Activated T-helper 1 cell treated with anti-CD3 and anti-CD28 coated beads, Interleukin-2, amount 50 U/mL, for 16 hours (primary cell): ENCODE measurements at places on chromosomes 3 and 15.

- no peak for DNase-seq
Measured at GRCh38 chr3:39295184-39295775, 15.4 kb upstream of the CX3CR1 start.

DNA sequence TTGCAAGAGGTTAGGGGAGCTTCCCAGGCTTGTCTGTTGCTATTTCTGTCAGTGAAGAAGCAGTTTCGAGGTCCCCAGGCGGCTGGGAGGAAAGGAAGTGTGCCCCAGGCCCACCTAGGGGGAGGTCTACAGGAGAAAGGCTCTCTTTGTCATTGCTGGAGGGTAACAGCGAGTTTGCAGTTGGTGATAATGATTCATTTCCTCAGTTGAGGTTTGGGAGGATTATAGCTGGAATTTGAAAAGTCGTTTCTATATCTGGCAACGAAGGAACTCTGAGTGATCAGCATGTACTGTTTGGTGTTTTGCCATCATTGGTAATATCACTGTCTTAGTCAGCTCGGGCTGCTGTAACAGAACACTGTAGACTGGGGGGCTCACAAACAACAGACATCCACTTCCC lies 65.5 kb upstream of the UBE3A start:
- no peak for DNase-seq

DNA sequence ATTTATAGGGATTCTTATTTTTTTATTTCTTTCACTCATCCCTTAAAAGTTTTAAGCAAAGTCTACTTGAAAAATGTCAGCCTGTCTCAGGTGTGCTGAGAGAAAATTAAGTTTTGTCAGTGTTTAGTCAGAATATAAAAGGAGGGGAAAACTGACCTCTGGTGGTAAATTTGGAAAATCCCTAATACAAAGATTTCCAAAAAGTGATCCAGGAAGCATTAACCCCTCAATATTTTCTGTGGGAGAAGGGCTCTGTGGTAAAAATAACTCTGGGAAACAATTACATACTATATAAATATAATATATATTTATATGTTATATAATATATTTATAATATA lies 41.0 kb upstream of the FRMD4B start:
- no peak for DNase-seq

DNA sequence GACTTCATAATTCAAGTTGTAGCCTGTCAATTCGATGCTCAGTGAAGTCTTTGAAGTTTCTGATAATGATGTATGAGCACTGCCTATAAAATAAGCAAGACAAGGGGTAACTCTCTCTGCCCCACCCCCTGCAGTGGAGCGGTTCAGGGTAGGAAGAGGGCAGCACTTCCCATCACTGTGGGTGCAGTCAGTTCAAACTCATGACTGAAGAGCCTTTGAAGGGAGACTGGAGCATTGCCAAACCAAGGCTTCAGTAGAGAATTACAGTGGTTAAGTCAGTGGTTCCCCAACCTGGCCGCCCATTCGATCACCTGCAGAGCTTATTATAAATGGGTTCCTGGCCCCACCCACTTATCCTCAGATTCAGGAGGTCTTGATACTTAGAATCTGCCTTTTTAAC lies 190.6 kb downstream of the SHQ1 start:
- DNase-seq, result no peak

- DNase-seq, result no peak
Measured at GRCh38 chr3:59978979-59979378, 929.2 kb upstream of the CFAP20DC start.

DNA sequence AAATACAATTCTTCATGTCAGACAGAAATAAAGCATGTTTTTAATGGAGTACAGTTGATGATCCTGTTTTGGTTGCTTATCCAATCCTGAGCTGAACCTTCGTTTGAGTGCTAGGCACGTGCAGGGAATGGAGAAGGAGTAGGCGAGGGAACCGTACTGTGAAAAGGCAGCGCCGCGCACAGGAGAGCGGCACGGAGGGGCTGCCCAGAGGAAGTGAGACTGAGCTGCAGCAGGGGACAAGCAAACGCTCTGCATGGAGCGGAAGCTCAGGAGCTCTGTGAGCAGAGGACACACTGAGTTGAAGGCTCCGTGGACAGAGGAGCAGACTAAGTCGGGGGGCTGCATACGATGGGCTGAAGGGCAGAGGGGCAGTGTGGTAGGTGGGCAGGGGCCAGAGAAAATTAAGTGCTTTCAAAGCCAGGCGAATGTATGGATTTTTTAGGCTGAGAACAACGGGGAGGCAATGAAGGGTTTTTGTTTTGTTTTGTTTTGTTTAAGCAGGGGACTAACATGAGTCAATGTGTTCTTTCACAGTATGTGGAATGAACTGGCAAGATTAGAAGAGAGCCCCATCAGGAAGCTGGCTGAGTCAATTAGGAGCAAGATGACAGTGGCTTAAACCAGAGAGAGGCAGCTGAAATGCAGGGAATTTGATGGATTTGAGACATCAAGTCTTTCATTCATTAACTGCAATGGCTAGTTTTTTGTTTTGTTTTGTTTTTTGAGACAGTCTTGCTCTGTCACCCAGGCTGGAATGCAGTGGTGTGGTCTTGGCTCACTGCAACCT lies 23.8 kb upstream of the TM2D3 start:
- no peak for DNase-seq

GRCh38 chr3:13087320-13087990 lies 14.2 kb upstream of the IQSEC1 start:
- DNase-seq, result no peak

GRCh38 chr15:44082558-44083157 lies 112.4 kb downstream of the FRMD5 start:
- no peak for DNase-seq

DNA sequence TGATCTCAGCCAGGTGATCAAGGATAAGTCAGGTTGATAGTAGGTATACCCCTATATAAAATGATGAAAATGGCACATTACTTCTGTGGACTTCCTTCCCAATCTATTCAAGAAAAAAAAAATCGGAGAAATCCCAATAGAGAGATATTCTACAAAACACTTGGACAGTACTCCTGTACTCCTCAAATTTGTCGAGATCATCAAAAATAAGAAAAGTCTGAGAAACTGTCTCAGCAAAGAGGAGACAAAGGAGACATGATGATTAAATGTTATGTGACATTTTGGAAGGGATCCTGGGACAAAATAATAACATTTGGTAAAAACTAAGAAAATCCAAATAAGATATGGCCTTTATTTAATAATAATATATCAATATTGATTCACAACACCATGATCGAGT lies 94.6 kb downstream of the DCLK3 start:
- no peak for DNase-seq

DNA sequence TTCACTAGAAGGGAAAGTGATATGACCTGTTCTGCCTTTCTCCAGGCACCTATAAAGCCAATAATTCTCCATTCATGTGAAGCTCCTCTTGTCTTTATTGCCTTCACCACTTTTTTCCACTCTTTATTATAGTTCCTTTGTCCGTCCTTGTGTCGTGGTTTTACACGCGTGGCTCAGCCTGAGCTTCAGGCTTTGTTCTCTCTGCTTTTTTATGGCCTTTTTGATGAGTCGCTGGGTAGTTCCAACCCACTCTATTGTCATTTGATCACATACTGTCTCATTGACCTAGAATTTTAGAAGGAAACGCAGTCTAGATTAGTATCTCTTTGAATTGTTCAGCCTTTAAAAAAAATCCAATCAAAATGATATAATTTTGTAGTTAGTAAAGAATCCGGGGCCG lies 403.2 kb downstream of the PTPRG start:
- DNase-seq, result no peak

GRCh38 chr15:70151003-70151402 lies 53.3 kb upstream of the TLE3 start:
- DNase-seq, result no peak

DNA sequence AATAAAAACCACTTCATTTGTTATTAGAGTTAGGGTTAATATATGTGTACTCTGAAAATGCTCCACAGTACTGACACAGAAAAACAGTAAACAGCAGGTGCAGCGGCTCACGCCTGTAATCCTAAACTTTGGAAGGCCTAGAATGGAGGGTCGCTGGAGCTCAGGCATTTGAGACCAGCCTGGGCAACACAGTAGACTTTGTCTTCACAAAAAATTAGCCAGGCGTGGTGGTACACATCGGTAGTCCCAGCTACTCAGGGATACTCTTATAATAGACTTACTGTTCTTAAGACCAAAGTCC lies 40.3 kb downstream of the UACA start:
- no peak for DNase-seq

GRCh38 chr15:24075420-24076089 lies 388.4 kb upstream of the NDN start:
- no peak for DNase-seq

- DNase-seq, result no peak
Measured at GRCh38 chr15:89164712-89165211, 56.6 kb downstream of the RLBP1 start.

DNA sequence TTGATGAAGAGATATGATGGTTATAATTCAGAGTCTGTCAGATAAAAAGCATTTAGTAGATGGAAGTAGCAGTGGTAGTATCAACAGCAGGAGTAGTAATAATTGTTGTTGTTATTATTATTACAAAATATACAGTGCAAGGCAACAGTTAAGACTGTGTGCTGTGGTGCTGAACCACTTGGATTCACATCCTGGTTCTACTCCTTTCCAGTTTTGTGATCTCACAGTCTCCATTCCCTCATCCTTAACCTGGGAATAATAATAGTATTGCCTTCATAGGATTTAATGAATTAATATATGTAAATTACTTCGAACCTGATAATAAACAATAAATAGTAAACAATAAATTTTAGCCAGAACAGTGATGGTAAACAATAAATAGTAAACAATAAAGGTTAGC lies 37.1 kb upstream of the TSC22D2 start:
- DNase-seq, result no peak

GRCh38 chr3:183108001-183108449 lies 8.7 kb upstream of the MCCC1 start:
- DNase-seq, result no peak

GRCh38 chr3:98657457-98657856 lies 64.0 kb upstream of the CPOX start:
- DNase-seq, result peak; percentile 6

- no peak for DNase-seq
Measured at GRCh38 chr3:127637546-127637945, 8.6 kb downstream of the PODXL2 start.

DNA sequence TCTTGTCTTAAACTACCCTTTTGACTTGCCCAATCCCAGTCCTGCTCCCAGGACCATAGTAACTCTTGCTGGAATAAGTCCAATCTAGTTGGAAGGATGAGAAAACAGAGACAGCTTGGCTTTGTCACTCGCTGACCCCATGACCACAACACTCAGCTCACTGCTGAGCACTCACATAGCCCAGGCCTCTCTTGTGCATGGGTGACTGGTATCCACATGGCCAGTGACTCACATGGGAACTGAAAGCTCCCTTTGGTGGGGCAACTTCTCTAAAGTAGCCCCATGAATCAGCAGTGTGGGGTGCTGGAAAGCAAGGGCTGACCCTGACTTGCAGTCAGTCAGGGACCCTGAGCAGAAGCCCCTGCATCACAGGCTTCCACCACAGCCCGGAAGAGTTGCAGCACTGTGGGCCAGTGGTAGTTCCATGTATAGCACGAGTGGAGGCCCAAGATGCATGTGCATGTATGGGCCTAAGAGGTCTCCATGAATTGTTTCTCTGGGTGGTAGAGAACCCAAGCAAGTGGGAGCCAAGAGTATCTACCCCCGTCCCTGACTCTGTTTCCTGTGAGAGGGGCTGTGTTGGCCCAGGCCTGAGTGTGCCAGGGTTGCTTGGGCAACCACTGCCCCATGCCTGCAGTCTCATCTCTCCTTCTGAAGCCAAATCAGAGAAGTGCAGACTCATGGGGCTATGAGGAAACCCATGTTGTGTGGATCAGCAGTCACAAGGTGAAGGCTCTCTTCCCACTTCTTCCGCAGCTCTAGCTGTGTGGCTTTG lies 62.1 kb upstream of the XCR1 start:
- DNase-seq, result no peak

DNA sequence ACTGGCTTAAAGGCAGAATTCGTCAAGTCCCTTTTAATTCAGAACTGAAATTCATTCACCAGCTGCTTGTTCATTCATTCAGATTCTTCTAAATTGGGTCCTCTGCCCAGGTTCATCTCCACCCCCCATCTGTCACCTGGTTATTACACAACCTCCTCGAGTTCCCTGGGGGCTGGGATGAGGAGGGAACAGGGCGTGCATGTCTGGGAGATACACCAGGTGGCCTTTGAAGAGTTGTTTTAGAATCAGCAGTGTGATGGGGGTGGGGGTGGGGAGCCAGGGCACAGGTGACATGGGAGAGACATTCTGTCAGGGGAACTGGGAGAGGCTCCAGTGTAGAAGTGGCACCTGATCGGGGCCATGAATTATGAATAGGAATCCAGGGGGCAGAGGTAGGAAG lies 8.2 kb downstream of the SNX33 start:
- no peak for DNase-seq

- DNase-seq, result no peak
Measured at GRCh38 chr15:79724312-79724711, 172.5 kb downstream of the MTHFS start.

GRCh38 chr15:73697033-73697467 lies 12.9 kb downstream of the CD276 start:
- DNase-seq, result peak; percentile 60

GRCh38 chr15:67406257-67406861 lies 114.6 kb upstream of the C15orf61 start:
- DNase-seq, result no peak

GRCh38 chr3:69143612-69144011 lies 21.2 kb upstream of the LMOD3 start:
- DNase-seq, result no peak

DNA sequence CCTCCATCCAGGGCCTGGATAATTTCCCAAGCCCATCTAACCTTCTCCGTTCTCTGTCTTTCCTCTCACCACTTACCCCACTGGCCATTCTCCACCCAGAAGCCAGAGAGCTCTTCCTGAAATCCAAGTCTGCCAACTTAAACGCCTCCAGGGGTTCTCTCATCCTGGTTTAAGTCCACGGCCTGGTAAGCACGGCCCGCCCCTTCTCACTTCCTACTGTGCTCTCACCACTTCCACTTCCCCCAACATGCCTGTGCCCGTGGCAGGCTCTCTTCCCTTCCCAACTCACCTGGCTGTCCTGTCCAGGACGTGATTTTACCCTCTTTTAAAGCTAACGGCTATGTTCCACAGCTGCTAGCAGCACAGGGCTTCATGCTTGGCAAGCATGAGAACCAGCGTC lies 1.7 kb upstream of the CX3CR1 start:
- DNase-seq, result no peak

DNA sequence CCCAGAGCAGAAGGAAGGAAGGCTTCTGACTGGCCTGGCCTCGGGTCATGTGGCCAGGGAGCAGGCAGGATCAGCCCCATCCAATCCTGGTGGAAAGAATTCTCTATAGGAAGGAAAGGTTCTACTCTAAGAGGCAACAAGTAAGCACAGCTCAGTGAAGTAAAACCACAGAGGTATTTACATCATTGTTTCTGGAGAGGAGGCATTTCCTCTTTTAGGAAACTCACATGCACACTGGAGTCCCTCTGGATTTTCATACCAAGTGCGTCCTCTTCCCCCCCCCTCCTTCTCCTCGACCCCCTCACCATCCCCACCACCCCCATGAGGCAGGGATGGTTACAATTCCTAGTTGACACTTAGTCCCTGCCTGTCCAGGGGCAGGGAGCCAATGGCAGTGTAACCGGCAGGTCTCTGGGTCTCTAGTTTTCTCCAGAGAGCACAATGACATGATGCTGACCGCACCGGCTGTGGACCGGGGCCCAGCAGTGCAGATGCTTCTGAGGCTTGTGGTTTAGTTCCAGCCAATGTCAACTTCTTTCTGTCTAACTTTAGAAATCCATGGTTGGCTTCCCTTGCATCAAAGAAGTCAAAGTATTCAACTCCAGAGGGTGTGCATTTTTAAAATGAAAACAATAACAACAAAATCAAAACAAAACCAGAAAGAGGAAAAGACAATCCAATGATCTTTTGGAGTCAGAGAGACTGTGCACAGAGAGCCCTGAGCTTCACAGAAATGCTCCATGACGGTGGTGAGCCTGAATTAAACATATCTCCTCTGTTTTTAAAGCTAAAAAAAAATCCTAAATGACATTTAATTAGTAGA lies 230.3 kb upstream of the TLE3 start:
- no peak for DNase-seq
